ENCODE measurements at places on chromosomes 7 and 10. TPM values are rescaled to one million over a fixed set of nuclear protein-coding genes. Genes with fewer than 3 reads are reported as not detected.

DNA sequence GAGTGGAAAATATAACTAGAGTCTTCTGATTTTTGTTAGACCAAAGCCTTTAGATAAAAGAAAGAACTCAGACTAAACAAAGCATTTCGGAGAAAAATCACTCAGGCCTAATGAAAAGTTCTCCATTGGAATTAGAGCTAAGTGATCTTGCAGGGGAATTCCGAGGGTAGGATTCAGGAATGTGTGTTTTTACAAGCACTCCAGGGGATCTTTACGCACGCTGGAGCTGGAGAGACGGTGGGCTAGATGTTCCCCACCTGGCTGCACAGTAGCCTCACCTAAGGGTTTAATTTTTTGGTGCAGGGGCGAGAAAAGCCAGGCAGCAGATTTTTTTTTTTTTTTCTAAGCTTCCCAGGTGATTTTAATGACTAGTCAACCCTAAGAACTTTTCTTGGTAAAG, 7.9 kb upstream of the PAPSS2 start:
- no peaks in the 10 kb centered on the region for H3K36me3 ChIP-seq
- no peak overlapping the region for H3K4me3 ChIP-seq
- peaks cover 10% of the 10 kb centered on the region for H3K4me1 ChIP-seq
- H3K27me3 ChIP-seq, result no peaks in the 10 kb centered on the region
- no peak for DNase-seq

GIMAP8 gene
- total RNA-seq, result 0.07 TPM

DNA sequence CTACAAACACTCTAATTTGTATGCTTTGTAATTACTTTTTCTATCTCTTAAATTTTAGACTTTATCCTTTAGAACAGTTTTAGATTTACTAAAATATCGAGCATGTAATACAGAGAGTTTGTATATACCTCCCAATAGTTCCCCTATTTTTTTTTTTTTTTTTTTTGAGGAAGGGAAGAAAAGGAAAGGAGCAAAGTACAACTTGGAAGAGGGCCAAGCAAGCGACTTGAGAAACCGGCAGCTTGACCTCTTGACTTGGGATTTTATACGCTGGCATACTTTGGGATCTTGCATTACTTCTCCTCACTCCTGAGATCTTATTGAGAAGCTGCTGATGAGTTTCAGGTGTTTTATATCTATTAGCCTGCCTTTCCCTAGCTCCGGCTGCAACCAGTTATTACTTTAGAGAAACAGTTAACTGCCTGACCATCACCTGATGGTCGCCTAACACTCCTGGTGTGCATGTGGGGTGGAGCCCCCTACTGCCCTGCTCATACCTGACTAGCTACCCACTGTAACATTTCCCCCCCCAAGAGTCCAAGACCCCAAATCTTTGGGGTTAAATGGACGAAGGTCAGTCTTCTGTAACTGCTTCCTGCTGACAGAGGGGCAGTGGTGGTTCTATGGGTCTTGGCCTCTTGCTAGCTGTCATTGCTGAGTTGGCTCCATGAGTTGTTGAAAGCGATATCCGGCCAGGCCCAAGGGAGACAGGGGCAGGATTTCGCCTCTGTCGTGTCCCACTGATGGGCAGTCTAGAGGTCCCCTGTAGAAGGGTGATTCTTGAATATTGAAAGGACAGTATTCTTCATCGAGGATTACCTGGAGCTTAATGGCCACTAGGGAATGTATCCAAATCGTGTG, 28.5 kb downstream of the MKLN1 start:
- DNase-seq, result no peak
- no peaks in the 10 kb centered on the region for H3K27me3 ChIP-seq
- H3K4me3 ChIP-seq, result no peak overlapping the region

GRCh38 chr10:77383861-77384553, 253.6 kb downstream of the KCNMA1 start:
- no peak overlapping the region for H3K27ac ChIP-seq
- H3K4me3 ChIP-seq, result no peak overlapping the region
- no peaks in the 10 kb centered on the region for H3K36me3 ChIP-seq
- no peak for DNase-seq
- H3K4me1 ChIP-seq, result peaks cover 34% of the 10 kb centered on the region

DNA sequence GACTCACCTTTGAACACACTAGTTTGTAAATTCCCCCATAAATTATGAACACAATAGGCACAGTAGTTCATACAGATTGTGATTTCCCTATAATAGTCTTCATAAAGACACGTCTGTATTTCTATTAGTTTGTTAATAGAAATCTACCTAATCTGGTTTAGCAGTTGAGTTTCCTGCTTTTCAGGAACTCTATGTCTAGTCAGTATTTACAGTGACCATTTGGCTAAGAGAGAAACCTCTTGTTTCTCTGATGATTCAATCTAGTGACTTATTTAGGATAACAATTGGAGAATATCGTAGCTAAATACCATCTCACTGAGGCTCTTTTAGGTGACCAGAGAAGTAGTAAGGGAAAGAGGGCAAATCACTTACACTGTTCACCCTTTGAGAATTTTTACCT, 5.9 kb upstream of the HERPUD2 start:
- no peak for DNase-seq
- H3K4me3 ChIP-seq, result no peak overlapping the region
- no peaks in the 10 kb centered on the region for H3K36me3 ChIP-seq
- H3K4me1 ChIP-seq, result peaks cover 34% of the 10 kb centered on the region
- H3K27ac ChIP-seq, result no peak overlapping the region

FFAR4 gene
- 2.7 TPM for total RNA-seq

Measured in Caco-2 (cell line).